ENCODE measurements at places on chromosomes 16 and 17.

DNA sequence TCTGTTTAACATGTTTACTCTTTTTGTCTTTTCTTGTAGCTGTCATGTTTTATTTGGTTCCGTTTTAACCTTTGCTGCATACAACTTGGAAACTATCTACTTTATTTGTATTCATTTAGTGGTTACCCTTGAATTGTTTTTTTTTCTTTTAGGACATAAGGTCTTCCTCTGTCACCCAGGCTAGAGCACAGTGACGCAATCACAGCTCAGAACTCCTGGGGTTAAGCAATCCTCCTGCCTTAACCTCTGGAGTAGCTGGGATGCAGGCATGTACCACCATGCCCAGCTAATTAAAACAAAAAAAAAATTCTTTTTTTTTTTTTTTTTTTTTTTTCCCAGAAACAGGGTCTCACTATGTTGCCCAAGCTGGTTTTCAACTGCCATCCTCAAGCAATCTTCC lies 29.8 kb upstream of the USP43 start:
- no peak for DNase-seq

DNA sequence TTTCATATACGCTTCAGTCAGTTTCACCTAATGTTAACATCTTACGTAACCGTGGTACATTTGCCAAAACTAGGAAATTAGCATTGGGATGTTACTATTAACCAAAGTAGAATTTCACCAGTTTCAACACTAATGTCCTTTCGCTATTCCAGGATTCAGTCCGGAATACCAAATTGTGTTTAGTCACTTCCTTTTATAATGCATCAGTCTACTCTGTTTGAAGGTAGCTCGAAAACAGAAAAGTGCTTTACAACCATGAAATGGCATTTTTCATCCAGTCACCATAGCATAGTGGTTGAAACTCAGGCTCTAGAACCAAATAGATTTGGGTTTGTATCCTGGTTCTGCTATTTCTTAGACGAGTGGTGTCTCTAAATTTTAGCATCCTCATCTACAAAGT lies 29.4 kb downstream of the AP2B1 start:
- no peak for DNase-seq

DNA sequence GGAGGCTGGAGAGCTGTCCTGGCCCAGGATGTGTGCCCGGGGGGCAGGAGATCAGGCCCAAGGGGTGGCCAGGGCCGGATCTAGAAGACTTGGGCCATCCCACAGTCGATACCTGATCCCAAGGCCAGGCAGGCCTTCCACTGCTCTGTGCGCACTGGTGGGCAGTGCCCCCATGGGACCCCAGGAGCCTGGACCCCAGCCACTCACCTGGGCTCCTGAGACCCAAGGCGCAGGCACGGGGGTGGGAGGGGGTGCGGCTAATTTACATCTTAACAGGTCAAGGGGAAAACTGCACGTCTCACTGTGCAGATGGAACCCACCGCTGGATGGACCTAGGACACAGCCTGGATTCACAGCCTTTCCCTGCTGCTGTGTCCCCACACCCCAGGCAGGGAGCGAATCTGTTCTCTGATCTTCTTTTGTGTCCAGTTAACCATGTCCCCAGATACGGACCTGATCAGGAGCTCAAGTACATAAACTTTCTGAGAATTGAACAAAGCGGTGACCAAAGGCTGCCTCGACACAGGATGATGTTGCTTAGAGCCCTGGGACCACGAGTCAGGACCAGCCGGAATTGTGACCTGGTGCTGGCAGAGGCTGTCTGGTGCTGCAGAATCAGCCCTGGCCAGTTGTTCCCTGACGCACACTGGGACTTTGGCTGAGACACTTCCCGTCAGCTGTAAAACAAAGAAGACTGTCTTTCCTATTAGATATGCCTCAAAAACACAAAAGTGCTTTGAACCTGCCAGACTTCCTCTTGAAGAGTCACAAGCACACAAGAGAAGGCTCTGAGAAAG lies 60.6 kb downstream of the TNFRSF13B start:
- no peak for DNase-seq

DNA sequence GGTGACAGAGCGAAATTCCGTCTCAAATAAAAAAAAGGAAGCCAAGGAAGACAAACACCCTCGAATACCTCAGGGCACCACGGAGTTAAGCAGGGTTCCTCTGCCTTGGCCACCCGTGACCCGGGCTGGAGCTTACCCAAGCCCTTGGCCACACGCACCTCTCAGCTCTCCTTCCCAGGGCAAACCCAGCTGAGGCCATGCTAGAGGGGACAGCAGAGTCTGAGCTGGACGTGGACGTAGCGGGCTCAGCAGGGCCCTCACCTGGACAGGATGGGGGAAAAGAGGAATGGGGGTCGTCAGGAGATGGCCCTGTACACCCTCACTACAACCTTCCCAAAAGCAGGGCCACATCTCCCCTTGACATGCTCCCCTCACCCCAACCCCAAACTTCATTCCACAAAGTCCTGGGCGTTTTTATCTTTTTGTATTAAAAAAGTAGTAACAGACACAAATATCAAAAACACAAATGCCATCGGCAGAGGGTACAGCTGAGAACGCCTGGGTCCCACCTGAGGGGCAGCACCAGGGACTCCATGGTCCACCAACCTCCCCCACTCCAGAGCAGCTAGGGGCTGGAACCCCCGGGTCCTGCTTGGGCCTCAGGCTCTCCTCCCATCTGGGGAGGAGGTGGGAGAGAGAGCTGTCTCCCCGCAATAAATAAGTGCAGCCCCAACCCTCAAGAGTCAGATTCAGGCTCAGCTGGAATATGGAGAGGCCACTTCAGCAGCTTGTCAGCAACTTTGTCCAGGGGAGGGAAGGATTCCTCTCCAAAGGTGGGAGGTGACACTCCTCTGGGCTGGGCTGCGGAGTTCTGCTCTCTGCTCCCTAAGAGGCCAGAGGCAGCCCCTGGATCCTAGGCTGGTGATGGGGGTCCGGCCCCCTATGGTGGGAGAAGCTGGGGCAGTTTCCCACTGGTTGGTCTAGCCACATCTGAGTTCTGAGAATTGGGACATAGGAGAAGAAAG lies 11.9 kb downstream of the PER1 start:
- DNase-seq, result peak; percentile 59

DNA sequence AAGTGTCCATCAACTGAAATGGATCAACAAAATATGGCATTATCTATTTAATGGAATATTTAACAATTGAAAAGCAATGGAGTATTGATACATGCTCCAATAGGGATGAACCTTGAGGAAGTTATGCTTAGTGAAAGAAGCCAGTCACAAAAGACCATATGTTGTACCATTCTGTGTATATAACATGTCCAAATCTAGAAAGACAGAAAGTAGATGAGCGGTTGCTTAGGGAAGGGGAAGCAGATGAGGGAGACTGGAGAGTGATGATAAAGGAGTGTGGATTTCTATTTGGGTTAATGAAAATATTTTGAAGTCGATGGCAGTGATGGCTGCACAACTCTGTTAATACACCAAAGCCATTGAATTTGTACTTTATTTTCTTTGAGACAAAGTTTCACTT lies 8.5 kb upstream of the ERN1 start:
- DNase-seq, result no peak

GRCh38 chr17:55383771-55384642 lies 37.6 kb downstream of the MMD start:
- DNase-seq, result no peak

- DNase-seq, result no peak
These were observed 25.4 kb upstream of the NSRP1 start for GRCh38 chr17:30091121-30091670.

DNA sequence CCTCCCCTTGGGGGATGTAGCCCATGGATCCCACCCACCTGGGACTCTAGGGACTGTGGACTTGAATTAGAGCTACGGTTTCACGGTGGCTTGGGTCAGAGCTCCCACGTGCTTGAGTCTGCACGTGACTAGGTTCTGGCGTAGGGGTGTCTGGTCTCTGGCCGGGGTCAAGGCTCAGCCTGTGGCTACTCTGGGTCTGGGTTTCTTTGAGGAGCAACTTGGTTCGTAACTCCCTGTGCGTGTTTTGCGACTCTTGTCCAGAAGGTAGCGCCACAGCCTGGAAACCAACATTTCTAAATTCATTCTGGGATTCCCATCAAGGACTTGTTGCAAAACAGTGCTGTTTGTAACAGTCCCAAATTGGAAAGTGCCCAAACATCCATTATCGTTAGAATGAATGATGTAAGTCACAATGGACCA lies 470 bp upstream of the GGT6 start:
- DNase-seq, result no peak

DNA sequence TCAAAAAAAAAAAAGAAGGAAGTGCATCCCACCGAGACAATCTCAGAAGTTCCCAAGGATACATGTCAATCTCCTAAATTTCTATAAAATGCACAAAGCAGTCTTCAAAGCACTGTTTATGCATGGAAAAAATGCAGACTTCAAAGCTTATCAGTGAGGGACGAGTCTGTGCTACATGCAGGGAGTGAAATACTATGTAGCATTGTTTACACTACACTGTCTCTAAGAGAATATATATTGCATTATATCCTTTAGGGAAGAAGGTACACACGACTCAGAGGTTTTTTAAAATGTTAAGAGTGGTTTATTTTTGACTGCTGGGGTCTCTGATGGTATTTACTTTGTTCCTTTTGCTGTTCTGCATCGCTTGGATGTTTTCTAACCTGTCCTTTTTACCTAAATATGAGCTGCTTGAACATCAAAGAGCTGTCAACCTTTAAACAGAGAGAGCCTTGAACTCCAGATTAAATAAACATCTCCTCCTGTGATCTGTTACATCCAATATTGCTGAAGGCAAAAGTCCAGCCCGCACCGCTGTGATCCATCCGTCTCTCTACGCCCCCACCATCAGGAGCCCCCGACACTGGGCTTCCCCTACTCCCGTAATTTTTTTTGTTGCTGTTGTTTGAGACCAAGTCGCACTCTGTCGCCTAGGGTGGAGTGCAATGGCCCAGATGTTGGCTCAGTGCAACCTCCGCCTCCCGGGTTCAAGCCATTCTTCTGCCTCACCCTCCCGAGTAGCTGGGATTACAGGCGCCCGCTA lies 1.4 kb downstream of the FBXO31 start:
- DNase-seq, result no peak

DNA sequence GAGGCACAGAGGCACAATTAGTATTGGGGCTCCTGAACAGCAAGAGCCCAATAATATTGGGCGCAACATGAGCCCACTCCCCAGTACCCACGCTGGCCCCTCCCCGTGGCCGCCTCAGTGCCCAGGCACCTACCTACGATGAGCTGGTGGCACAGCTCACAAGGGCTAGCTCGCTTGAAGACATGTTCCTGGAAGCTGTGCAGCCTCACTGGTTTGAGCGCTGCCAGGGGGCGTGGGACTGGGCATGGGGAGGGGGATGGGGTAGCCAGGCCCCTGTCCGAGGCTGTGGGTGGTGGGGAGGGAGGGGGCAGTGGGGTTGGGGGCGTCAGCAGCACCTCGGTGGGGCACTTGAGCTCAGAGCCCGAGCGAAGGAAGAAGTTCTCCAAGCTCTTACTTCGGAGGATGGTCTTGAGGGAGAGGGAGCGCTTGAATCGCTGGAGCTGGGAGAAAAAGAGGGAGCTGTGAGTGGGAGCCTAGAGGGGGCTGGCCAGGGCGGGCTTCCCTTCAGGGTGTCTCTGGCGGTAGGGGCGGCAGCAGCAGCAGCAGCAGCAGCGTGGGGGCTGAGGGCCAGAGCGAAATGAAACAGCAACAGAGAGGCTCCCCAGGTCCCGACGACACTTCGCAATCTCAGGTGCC lies 7.9 kb downstream of the STAC2 start:
- no peak for DNase-seq

DNA sequence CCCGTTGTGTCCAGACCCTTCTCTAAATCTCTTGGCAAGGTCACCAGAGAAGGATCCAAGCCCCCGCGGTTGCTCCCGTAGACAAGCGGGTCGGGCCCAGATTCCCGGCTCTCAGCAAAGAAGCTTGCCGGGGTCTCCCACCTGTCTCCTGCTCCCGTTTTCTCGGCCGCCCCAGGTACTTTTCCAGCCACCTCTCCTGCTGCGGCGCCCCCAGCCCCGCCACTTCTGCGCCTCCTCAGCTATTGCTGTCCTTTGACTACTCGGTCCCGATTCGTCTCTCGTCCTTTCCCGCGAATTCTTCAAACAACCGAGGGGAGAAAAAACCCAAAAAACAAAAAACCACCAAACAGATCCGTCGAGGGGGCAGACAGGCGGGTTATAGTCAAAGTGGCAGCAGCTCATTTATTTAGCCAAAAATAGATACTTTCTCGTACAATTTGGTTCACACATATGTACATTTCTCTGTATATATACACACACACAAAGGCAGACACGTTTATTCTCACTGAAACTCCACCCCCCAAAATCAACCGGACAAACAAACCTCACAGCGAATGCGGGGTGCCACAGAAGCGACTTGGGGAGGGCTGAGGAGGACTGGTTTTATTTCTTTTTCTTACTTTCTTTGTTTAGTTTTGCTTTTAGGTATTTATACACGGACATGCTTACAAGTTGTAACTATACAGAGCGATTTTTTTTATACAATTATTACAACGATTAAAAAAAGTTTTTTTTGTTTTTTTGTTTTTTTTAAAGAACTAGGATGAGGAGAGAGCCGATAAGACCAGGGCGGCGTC lies 3.5 kb downstream of the IRX3 start:
- no peak for DNase-seq

DNA sequence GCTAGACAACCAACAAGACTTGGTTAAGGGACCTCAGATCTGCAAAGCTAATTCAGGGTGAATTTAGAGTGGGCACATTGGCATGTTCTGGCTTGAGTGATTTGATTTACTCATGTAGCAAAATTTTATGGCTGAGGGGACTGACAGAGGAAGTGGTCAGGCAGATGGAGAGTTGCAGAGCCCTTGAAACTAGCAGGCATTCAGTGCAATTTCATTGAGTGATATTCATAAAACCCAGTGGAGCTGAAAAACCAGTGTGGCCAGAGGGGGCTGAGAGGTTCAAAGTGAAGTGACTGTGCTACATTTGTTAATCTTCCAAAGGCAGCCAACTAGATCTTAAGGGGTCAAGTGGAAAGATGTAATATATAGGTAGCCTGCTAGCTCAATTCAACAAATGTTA lies 2.2 kb upstream of the TMEM94 start:
- no peak for DNase-seq

DNA sequence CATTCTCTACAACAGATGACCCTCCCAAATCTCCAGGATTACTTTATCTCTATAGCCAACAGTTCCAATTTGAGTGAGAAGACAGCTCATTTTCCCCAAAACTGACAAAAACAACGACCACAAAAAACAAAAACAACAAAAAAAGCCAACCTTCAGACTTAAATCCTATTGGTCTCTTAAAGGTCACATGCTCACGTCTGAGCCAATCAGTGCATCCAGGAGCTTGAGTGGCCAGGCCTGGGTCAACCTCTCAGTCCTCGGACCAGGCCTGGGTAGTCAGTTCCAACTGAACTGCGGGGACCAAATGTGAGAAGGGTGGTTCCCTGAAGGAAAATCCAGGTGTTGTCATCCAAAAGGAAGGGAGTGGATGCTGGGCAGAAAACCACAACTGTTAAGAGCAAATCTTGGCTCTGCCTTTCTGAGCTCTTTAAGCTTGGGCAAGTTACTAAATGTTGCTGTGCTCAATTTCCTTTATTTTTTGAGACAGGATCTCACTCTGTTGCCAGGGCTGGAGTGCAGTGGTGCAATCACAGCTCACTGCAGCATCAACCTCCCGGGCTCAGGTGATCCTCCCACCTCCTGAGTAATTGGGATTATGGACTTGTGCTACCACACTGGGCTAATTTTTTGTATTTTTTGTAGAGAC lies 43.0 kb upstream of the MSI2 start:
- DNase-seq, result no peak

- no peak for DNase-seq
These were observed 28.9 kb downstream of the CMIP start for GRCh38 chr16:81473558-81473957.
